ENCODE measurements at places on chromosomes 12 and 14. TPM values are rescaled to one million over a fixed set of nuclear protein-coding genes. Genes with fewer than 3 reads are reported as not detected.
A peak's percentile ranks its signal among the peaks of the same experiment; 100 is the strongest.

Gene CAPS2
- 5.3 TPM for total RNA-seq

Gene RPGRIP1
- not detected for total RNA-seq

Gene C12orf50
- total RNA-seq, result not detected

Gene TMBIM4
- total RNA-seq, result 51.2 TPM

Gene NDRG2
- 8.0 TPM for total RNA-seq

Gene PLEKHG3
- 96.3 TPM for total RNA-seq

DNA sequence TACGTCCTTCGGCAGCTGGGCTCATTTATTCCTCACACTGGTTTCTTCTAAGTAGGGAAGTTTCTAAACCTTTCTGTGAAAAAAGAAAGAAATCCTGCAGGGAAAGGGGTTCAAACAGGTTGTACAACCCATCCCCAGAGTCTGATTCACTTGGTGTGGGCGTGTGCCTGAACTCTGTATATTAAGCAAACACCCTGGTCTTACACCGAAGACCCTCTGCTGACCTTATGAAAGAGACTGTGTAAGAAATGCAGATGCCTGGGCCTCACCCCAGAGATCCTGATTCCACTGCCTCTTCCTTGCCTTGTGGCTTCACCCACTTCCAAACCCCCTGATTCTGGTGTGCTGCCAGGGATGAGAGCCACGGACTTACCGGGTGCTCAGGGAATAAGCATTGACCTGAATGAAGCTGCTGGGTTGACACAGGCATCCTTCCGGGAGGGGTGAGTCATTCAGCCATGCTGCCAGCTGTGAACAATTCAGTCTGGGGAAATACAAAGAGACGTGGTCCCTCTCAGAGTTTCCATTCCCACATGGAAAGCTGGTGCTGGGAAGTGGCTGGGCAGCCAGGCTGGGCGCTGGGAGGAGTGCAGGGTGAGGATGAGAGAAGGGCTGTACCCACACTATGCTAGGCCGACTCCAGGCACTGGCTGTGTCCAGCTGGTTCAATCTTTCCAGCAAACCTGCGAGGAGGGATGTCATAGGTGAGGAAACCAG is 26.5 kb upstream of the ACTN1 start:
- H3K4me3 ChIP-seq, result no peak overlapping the region
- no peaks in the 10 kb centered on the region for H3K36me3 ChIP-seq
- no peaks in the 10 kb centered on the region for H3K27me3 ChIP-seq
- peaks cover 37% of the 10 kb centered on the region for H3K4me1 ChIP-seq
- peak overlapping the region; percentile 93 for H3K27ac ChIP-seq

DNA sequence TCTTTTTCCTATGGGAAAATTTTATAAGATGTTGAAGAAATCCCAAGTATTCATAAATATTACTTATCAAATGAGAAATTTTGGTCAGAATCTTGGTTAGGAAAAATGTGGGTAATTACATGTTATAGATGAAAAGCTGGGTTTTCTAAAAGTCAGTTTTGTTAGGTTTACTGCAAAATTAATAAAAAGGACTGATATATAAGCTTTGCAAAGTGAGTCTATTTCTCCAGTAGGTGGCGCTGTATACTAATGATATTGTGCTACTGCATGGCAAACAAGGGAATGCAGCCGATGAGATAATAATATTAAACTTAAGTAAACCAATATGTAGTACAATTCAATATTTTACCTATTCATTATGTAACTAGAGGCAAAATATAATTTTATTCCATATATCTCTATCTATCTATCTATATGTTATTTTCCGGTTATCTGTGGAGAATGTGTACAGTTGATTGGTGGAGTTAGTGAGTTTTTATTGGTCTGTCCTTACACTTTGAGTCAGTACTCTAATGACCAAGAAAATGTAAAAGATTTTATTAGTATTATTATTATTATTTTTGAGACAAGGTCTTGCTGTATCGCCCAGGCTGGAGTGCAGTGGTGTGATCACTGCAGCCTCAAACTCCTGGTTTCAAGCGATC is 32.9 kb downstream of the MIPOL1 start:
- H3K36me3 ChIP-seq, result peaks cover 4% of the 10 kb centered on the region
- DNase-seq, result no peak
- no peaks in the 10 kb centered on the region for H3K4me1 ChIP-seq
- no peaks in the 10 kb centered on the region for H3K27me3 ChIP-seq
- H3K27ac ChIP-seq, result no peak overlapping the region
- H3K4me3 ChIP-seq, result no peak overlapping the region

DNA sequence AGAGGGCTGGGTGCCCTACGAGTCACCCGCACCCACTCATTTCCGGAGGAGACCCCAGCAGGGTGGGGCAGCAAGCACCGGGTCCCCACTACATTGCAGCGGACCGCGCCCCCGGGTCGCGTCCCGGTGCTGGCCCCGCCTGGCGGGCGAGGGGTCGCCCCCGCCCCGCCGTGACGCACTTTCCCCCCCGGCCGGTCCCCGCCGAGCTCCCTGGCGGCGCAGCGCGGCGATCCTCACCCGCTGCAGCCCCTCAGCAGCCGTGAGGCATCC is 106.1 kb downstream of the PRICKLE1 start:
- H3K27ac ChIP-seq, result no peak overlapping the region
- no peak for DNase-seq
- peaks cover 29% of the 10 kb centered on the region for H3K27me3 ChIP-seq
- no peaks in the 10 kb centered on the region for H3K36me3 ChIP-seq
- peaks cover 28% of the 10 kb centered on the region for H3K4me1 ChIP-seq
- peak overlapping the region; percentile 86 for H3K4me3 ChIP-seq

DNA sequence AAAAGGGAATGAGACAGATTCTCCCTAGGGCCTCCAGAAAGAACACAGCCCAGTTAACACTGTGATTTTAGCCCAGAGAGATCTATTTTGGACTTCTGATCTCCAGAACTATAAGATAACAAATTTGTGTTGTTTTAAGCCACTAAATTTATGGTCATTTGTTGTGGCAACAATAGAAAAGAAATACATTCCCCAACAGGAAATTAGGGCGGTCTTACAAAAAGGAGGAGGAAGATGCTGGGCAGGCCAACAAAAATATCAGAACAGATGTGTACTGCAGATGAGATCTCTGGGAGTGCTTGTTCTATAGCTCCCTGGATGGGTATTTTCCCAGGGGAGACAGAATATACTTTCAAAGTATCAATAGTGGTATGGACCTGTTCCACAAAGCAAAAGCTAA is 32.0 kb upstream of the SOCS2 start:
- H3K4me3 ChIP-seq, result no peak overlapping the region
- no peak for DNase-seq
- peak overlapping the region; percentile 48 for H3K27ac ChIP-seq
- H3K27me3 ChIP-seq, result no peaks in the 10 kb centered on the region
- H3K36me3 ChIP-seq, result peaks cover 14% of the 10 kb centered on the region

- peaks cover 48% of the 10 kb centered on the region for H3K27me3 ChIP-seq
- H3K36me3 ChIP-seq, result peaks cover 2% of the 10 kb centered on the region
- DNase-seq, result no peak
- peaks cover 12% of the 10 kb centered on the region for H3K4me1 ChIP-seq
These were observed 2.1 kb downstream of the PRPH start for GRCh38 chr12:49296836-49297694.

GRCh38 chr14:50123062-50123461 is 6.7 kb upstream of the VCPKMT start:
- no peaks in the 10 kb centered on the region for H3K27me3 ChIP-seq
- H3K4me1 ChIP-seq, result no peaks in the 10 kb centered on the region
- H3K4me3 ChIP-seq, result no peak overlapping the region
- no peak for DNase-seq
- H3K36me3 ChIP-seq, result peaks cover 36% of the 10 kb centered on the region
- no peak overlapping the region for H3K27ac ChIP-seq

GRCh38 chr14:66414511-66414910 is 71.7 kb upstream of the CCDC196 start:
- no peaks in the 10 kb centered on the region for H3K27me3 ChIP-seq
- DNase-seq, result no peak
- H3K4me1 ChIP-seq, result no peaks in the 10 kb centered on the region

- DNase-seq, result no peak
- peak overlapping the region; percentile 97 for H3K4me3 ChIP-seq
- H3K4me1 ChIP-seq, result peaks cover 33% of the 10 kb centered on the region
- H3K36me3 ChIP-seq, result peaks cover 4% of the 10 kb centered on the region
- peak overlapping the region; percentile 98 for H3K27ac ChIP-seq
These were observed 784 bp downstream of the PSMA6 start for GRCh38 chr14:35292770-35293561.

- H3K27me3 ChIP-seq, result peaks cover 70% of the 10 kb centered on the region
- peaks cover 12% of the 10 kb centered on the region for H3K4me1 ChIP-seq
- H3K36me3 ChIP-seq, result no peaks in the 10 kb centered on the region
- no peak for DNase-seq
- H3K27ac ChIP-seq, result no peak overlapping the region
These were observed 15.1 kb upstream of the GPATCH2L start for GRCh38 chr14:76136476-76137110.

DNA sequence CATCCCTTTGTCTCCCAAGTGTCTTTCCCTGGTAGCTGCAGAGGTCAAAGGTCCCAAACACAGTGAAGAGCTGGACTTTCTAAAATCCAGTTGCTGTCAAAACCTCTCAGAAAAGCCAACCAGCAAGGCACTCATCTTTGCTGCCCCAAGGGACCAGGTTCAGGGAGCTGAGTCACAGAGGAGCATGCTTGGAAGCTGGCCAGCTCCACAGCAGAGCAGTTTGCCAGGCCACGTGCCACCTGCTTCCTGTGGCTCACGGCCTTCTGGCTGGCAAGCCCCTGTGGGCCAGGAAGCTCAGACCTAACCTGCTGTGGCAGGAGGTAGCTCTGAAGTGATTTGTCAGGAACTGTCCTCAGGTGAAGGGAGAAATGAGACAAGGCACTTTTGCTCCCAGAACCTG is 3.6 kb downstream of the ISCU start:
- peaks cover 35% of the 10 kb centered on the region for H3K36me3 ChIP-seq
- H3K4me1 ChIP-seq, result peaks cover 23% of the 10 kb centered on the region
- no peaks in the 10 kb centered on the region for H3K27me3 ChIP-seq
- DNase-seq, result no peak

DNA sequence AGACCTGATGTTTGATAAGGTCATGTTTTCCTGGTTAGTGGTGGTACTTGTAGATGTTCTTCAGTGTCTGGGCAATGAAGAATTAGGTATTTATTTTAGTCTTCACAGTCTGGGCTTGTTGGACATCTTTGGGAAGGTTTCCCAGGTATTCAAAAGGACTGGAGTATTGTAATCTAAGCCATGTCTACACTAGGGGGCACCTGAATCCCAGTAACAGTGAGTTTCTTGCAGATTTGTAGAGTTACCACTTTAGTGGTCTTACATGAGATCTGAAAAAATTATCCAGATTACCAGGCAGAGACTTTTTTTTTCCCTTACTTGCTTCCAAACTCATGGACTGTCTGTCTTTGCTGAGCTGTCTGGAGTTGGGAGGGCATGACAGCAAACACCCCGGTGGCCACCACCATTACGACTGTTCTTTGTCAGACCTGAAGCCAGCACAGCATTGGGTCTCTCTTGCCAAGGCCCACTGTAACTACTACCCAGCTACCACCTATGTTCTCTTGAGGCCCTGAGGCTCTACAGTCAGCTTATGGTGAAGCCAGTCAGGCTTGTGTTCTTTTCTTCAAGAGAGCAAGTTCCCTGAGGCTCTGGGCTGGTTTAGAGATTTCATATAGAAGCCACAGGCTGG is 820.7 kb upstream of the FBXO33 start:
- no peaks in the 10 kb centered on the region for H3K27me3 ChIP-seq
- H3K27ac ChIP-seq, result no peak overlapping the region
- no peaks in the 10 kb centered on the region for H3K4me1 ChIP-seq
- no peak for DNase-seq

DNA sequence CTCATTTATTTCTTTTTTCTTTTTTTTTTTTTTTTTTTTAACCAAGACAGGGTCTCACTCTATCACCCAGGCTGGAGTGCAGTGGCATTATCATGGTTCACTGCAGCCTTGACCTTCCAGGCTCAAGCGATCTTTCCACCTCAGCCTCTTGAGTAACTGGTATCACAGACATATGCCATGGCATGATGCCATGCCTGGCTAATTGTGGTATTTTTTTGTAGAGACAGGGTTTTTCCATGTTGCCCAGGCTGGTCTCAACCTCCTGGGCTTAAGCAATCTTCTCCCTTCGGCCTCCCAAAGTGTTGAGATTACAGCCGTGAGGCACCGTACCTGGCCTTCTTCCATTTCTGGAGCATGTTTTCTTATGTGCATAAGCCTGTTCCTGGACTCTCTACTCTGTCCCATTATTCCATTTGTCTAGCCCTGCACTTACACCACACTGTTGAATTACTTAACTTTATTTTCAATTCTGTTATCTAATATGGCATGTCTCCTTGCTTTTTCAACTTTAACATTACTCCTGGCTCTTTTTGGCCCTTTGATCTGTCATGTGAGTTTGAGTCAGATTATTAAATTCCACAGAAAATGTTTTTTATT is 47.9 kb upstream of the PTGDR start:
- no peak overlapping the region for H3K27ac ChIP-seq
- DNase-seq, result no peak
- peaks cover 3% of the 10 kb centered on the region for H3K4me1 ChIP-seq
- H3K36me3 ChIP-seq, result no peaks in the 10 kb centered on the region

GRCh38 chr14:103194256-103195045 is 71.2 kb downstream of the TNFAIP2 start:
- peaks cover 15% of the 10 kb centered on the region for H3K27me3 ChIP-seq
- peaks cover 5% of the 10 kb centered on the region for H3K4me1 ChIP-seq
- no peak overlapping the region for H3K4me3 ChIP-seq
- no peaks in the 10 kb centered on the region for H3K36me3 ChIP-seq
- no peak overlapping the region for H3K27ac ChIP-seq

DNA sequence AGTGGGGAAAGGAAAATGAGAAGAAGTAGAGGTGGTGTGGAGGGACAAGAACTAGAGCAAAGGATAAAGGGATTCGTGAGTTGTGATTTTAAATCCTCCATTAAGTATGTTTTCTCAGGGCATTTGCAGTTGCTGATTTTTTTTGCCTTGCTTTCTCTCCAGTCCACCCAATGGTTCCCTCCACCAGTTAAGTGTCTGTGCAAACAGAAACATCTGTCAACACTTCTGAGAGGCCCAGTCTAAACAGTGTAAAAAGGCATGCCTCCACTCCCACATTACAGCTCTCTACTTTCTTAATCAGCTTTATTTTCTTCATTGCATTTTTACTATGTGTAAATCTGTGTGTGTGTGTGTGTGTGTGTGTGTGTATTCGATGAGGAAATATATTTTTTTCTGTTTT is 141.2 kb downstream of the PPFIA2 start:
- no peak for DNase-seq
- H3K36me3 ChIP-seq, result no peaks in the 10 kb centered on the region
- no peak overlapping the region for H3K4me3 ChIP-seq
- H3K27ac ChIP-seq, result no peak overlapping the region

DNA sequence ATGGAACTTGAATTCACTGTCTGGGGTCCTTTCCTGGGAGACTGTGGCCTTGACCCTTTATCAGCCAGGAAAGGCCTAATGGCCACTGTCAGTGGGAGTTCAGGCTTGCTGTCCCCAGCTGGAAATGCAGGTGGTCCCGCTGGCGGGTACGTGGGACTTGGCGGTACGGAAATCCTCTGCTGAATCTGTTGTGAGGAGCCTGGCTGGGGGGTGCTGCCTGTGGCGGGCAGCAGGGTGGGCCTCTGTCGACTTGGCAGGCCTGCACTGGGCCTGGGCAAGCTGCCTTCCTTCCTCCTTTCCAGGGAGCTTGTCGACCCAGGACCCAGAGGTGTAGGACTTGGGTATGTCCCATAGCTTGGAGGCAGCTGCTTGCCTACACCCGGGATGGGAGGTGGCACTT is 26.3 kb downstream of the ZFYVE21 start:
- no peaks in the 10 kb centered on the region for H3K27me3 ChIP-seq
- no peak overlapping the region for H3K4me3 ChIP-seq
- peaks cover 6% of the 10 kb centered on the region for H3K4me1 ChIP-seq
- DNase-seq, result no peak

GRCh38 chr12:9115731-9116559 is at the start of gene A2M:
A2M (minus strand) TSS chr12:9115919; CDS start chr12:9115849, 70 bp downstream.
- no peaks in the 10 kb centered on the region for H3K4me1 ChIP-seq
- DNase-seq, result no peak
- H3K27ac ChIP-seq, result no peak within 1 kb of the TSS
- H3K27me3 ChIP-seq, result peaks cover 6% of the 10 kb centered on the region
- H3K36me3 ChIP-seq, result no peaks in the 10 kb centered on the region

Data from osteocyte (in vitro differentiated cells).